ENCODE measurements at places on chromosomes 7 and 10.

GRCh38 chr10:97407211-97407951 is 6.2 kb upstream of the RRP12 start:
- no peaks in the 10 kb centered on the region for H3K27me3 ChIP-seq
- no peak overlapping the region for H3K27ac ChIP-seq
- H3K4me1 ChIP-seq, result peaks cover 3% of the 10 kb centered on the region
- no peaks in the 10 kb centered on the region for H3K36me3 ChIP-seq

GRCh38 chr7:27209933-27210440 is 10.1 kb upstream of the HOXA13 start:
- H3K4me3 ChIP-seq, result no peak overlapping the region
- DNase-seq, result no peak
- H3K36me3 ChIP-seq, result no peaks in the 10 kb centered on the region
- H3K27ac ChIP-seq, result no peak overlapping the region

GRCh38 chr7:81811956-81812865 is 42.4 kb upstream of the HGF start:
- H3K27ac ChIP-seq, result no peak overlapping the region
- H3K4me3 ChIP-seq, result no peak overlapping the region
- H3K36me3 ChIP-seq, result no peaks in the 10 kb centered on the region
- no peaks in the 10 kb centered on the region for H3K27me3 ChIP-seq
- no peak for DNase-seq

DNA sequence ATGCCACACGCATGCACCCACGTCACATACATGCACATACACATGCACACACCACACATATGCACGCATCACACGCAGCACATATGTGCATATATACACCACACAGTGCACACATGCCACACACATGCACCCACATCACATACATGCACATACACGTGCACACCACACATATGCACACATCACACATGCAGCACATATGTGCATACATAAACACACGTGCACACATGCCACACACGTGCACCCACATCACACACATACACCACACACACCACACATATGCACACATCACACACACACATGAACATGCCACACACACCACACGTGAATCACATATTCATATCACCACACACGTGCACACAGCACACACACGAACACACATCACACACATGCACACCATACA is 338.8 kb downstream of the PTPRN2 start:
- H3K4me1 ChIP-seq, result no peaks in the 10 kb centered on the region
- H3K27ac ChIP-seq, result no peak overlapping the region
- no peaks in the 10 kb centered on the region for H3K36me3 ChIP-seq
- H3K27me3 ChIP-seq, result no peaks in the 10 kb centered on the region
- H3K4me3 ChIP-seq, result no peak overlapping the region

GRCh38 chr7:115516341-115516740 is 514.2 kb downstream of the TFEC start:
- H3K36me3 ChIP-seq, result no peaks in the 10 kb centered on the region
- no peaks in the 10 kb centered on the region for H3K4me1 ChIP-seq
- DNase-seq, result no peak
- no peaks in the 10 kb centered on the region for H3K27me3 ChIP-seq

DNA sequence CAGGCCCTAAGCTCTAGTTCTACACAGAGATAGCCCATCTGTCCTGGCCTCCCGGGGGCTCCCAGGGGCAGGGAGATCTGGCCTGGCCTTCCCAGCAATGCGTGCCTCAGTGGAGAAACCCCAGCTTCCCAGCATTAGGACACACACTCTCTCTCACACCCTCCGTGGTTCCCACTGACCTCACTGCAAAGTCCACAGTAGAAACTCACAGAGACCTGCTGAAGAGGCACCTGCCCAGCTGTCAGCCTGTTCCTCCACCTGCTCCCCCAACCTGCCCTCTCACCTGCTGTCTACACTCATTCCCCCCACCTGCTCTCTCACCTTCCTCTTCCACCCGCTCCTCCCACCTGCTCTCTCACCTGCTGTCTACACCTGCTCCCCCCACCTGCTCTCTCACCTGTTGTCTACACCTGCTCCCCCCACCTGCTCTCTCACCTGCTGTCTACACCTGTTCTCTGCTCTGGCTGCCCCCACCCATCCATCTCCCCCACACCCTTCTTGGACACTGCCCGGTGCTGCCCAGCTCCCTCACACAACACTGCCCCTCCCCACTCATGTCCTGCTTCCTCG is 21.1 kb upstream of the PFKP start:
- H3K36me3 ChIP-seq, result no peaks in the 10 kb centered on the region
- H3K4me1 ChIP-seq, result peaks cover 32% of the 10 kb centered on the region
- no peak for DNase-seq
- H3K27ac ChIP-seq, result peak overlapping the region; percentile 83

- no peak overlapping the region for H3K4me3 ChIP-seq
- DNase-seq, result no peak
- no peaks in the 10 kb centered on the region for H3K4me1 ChIP-seq
- no peaks in the 10 kb centered on the region for H3K27me3 ChIP-seq
Observed at GRCh38 chr7:46939089-46939488, 642.8 kb downstream of the TNS3 start.

- no peaks in the 10 kb centered on the region for H3K36me3 ChIP-seq
- no peak for DNase-seq
- peaks cover 10% of the 10 kb centered on the region for H3K27me3 ChIP-seq
- H3K27ac ChIP-seq, result no peak overlapping the region
Observed at GRCh38 chr10:71743089-71743838, 23.7 kb upstream of the C10orf105 start.

GRCh38 chr10:84292502-84292901 is 35.9 kb upstream of the CCSER2 start:
- no peak overlapping the region for H3K27ac ChIP-seq
- H3K27me3 ChIP-seq, result no peaks in the 10 kb centered on the region

DNA sequence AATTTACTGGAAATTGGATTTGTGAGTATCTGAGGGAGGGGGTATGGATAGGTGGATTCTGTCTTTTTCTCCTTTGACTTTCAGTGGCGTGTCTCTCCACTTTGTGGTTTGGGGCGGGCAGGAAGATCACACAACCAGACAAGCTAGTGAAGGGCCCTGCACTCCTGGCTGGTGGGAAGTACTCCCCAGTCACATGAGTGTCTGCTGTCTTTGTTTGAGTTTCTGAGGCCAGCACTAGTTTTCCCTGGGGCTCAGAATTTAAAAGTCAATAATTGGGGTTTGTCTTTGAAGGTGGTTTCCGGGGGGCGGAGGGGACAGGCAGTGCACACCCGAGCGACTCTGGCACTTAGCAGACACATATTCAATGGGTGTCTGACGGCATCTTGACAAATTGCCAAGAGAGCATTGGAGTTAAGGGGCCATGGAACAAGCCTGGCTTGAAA is 120.1 kb downstream of the WDFY4 start:
- no peak overlapping the region for H3K4me3 ChIP-seq
- no peak overlapping the region for H3K27ac ChIP-seq
- peaks cover 6% of the 10 kb centered on the region for H3K4me1 ChIP-seq
- H3K36me3 ChIP-seq, result no peaks in the 10 kb centered on the region
- no peak for DNase-seq
- H3K27me3 ChIP-seq, result no peaks in the 10 kb centered on the region

DNA sequence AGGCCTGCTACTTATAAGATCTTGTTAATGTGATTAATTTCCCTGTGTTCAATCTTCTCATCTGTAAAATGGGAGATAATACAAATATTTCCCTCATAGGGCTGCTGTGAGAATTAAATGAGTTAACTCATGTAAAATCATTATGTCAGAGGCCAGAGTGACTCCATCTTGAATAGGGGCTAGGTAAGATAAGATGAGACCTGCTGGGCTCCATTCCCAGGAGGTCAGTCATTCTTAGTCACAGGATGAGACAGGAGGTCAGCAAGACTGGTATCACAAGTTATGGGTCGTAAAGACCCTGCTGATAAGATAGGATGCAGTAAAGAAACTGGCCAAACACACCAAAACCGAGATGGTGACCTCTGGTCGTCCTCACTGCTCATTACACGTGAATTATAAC is 200.7 kb downstream of the CYP26A1 start:
- no peak for DNase-seq
- peaks cover 9% of the 10 kb centered on the region for H3K4me1 ChIP-seq
- H3K4me3 ChIP-seq, result no peak overlapping the region
- no peak overlapping the region for H3K27ac ChIP-seq

DNA sequence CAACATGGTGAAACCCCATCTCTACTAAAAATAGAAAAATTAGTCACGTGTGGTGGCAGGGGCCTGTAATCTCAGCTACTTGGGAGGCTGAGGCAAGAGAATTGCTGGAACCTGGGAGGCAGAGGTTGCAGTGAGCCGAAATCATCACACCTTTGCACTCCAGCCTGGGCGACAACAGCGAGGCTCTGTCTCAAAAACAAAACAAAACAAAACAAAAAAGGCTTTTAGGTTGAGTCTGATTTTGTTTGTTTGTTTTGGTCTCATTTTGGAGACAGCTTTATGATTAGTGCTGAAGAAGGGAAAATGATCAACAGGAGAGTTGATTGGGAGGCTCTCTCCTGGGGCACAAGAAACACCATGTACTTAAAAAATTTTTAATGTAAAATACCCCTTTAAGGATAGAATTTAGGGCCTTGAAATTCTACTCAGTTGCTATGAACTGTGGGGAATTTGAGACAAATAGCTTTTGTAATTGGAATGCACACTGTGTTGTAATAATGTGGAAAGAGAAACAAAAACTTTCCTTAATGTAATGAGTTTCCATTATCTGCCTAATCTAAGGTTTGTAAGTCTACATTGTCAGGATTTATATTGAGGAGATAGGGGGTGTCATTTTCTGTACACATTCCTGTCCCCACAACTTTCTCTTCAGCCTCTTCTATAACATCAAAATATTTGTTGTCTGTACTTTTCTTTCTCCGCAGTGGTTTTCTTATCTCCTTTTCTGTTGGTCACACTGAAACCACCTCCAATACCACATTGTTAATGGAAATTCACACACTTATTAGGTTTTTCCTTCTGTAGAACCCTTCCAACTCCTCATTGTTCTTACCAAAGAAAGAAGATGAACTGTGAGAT is 41.3 kb downstream of the ARID5B start:
- no peak overlapping the region for H3K27ac ChIP-seq
- no peak overlapping the region for H3K4me3 ChIP-seq
- no peak for DNase-seq
- H3K36me3 ChIP-seq, result no peaks in the 10 kb centered on the region
- no peaks in the 10 kb centered on the region for H3K27me3 ChIP-seq

DNA sequence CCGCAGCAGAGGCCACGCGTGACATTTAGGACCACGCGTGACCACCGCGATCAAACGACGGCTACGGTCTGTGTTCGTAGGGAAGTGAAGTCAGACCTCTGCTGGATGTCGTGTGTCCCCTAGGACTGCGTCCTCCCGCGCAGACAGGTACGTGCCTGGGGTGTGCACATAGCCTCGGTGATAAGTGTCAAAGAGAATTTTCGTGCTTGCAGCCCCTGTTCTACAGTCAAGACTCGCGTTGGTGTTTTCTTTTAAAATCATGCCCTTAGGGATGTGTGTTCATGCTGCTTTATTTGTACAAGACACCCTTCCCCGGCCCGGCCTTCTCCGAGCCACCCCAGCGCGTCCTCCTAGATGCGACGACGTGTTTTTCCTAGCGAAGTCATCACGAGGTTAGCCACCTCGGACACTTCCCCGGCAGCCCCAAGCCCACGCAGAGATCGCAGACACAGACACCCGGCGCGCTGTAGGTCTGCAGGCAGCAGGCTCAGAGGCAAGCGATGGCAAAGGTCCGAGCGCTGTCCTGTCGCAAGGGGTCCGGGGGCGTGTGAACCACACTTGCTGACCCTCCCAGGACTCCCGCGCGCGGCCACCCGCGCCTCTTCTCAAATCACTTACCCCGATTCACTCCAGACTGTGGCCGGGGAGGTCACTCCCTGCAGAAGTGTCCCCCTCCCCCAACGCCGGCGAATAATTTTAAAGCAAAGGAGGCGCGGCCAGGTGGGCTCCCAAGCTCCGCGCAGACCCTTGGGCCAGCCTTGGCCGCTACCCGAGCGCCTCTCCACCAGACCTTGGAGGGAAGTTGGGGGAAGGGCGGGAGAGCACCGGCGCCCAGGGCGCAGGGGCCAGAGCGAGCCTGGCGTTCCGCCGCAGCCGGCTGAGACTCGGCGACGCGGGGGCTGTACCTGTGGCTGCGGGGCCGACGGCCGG is 552 bp downstream of the MKX start:
- no peaks in the 10 kb centered on the region for H3K36me3 ChIP-seq
- H3K4me3 ChIP-seq, result peak overlapping the region; percentile 40
- peaks cover 78% of the 10 kb centered on the region for H3K27me3 ChIP-seq

- H3K27me3 ChIP-seq, result peaks cover 19% of the 10 kb centered on the region
- no peaks in the 10 kb centered on the region for H3K36me3 ChIP-seq
- no peak overlapping the region for H3K4me3 ChIP-seq
- no peak overlapping the region for H3K27ac ChIP-seq
- DNase-seq, result no peak
Observed at GRCh38 chr7:44311561-44312495, 13.6 kb downstream of the CAMK2B start.

GRCh38 chr10:22247636-22248035 is 29.8 kb upstream of the EBLN1 start:
- no peak overlapping the region for H3K27ac ChIP-seq
- no peaks in the 10 kb centered on the region for H3K36me3 ChIP-seq
- DNase-seq, result no peak

DNA sequence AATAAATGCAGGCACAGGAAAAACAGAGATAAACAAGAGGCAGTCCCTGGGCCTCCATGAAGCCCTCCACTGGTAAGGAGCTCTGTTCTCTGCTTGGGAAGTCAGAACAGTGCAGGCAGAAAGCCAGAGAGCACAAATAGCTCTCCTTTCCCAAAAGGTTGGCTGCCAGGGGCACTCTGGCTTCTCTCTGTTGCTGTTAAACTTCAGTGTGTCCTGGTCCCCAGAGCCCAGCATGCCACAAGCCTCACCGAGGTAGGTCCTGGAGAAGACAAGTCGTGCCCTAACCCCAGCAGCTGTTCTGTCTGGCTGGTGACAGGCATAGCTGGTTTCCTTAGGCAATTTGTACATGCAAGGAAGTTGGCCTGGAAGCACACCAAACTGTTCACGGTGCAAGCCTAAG is 17.3 kb downstream of the SLC16A12 start:
- no peaks in the 10 kb centered on the region for H3K36me3 ChIP-seq
- H3K4me3 ChIP-seq, result no peak overlapping the region
- H3K4me1 ChIP-seq, result no peaks in the 10 kb centered on the region
- no peak for DNase-seq
- H3K27ac ChIP-seq, result no peak overlapping the region

DNA sequence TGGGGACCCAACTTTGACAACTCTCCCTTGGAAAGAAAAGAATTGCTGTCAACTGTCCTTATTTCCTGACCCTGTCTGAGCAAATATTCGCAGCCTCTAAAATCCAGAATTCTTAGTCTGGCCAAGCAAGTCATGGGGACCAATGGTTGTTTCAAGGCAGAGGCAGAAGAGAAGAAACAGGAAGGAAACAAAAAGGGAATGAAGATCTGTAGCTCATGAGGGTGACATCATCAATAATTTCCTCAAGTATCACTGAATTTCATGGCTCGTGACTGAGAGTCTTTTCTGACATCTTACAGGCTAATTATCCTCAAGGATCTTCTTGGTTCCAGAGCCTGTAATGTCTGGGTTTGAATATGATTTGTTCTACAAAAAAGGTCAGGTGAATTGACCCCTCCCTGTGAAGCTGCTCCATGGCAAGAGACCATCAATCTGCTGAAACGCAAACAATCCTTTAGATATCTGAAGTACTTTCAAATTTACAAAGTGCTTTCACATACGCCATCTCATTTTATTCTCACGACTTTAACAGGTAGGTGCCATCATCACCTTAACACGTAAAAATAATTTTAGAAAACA is 5.8 kb downstream of the CDK6 start:
- peaks cover 3% of the 10 kb centered on the region for H3K4me1 ChIP-seq
- no peaks in the 10 kb centered on the region for H3K27me3 ChIP-seq
- no peak for DNase-seq
- no peak overlapping the region for H3K4me3 ChIP-seq
- no peak overlapping the region for H3K27ac ChIP-seq

- H3K27ac ChIP-seq, result peak overlapping the region; percentile 11
- peaks cover 11% of the 10 kb centered on the region for H3K4me1 ChIP-seq
- H3K4me3 ChIP-seq, result no peak overlapping the region
- peak; percentile 52 for DNase-seq
- no peaks in the 10 kb centered on the region for H3K36me3 ChIP-seq
- no peaks in the 10 kb centered on the region for H3K27me3 ChIP-seq
Observed at GRCh38 chr10:51564896-51565510, 134.4 kb downstream of the CSTF2T start.

All from neuronal stem cell (in vitro differentiated cells).